Inflammatory macrophage treated with lipopolysaccharide for 4 hours (primary cell): ENCODE measurements at places on chromosomes 3 and 15.

GRCh38 chr3:14595561-14595960 lies 55.4 kb upstream of the GRIP2 start:
- no peak for DNase-seq

DNA sequence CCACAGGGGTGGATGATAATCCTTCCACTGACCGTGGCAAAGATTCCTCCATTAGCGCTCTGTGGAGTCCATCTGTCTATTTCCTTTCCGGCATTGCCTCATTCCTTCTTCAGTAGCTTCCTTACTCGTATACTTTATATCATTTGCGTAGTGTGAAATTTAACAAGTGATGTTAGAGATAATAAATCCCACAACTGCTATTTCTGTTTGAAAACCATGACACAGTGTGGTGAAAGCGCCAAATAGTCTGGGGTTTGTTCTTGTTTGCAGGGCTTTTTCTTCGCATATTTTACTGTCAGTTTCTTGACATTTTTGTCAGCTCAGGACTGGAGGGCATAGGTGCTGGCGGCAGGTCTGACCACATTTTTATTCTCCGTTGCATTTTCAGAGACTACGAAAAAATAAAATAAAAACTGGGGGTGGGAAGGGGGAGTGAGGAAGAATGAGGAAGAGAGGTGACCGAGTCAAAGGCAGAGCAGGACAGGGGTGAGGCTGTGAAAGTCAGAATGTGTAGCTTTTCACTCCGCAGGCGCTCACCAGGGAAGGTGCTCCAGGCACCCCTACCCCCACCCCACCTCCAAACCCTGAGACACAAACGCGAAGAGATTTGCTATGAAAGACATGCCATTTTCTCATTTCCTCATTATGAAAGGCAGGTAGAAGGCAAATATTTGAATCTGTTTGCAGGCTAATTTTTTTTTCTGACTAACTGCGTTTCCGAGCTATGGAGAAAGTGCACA lies 965.0 kb downstream of the MCTP2 start:
- no peak for DNase-seq

GRCh38 chr15:63054985-63055384 lies 12.4 kb downstream of the TPM1 start:
- DNase-seq, result no peak

GRCh38 chr3:154085071-154085470 lies 36.1 kb upstream of the ARHGEF26 start:
- DNase-seq, result no peak

DNA sequence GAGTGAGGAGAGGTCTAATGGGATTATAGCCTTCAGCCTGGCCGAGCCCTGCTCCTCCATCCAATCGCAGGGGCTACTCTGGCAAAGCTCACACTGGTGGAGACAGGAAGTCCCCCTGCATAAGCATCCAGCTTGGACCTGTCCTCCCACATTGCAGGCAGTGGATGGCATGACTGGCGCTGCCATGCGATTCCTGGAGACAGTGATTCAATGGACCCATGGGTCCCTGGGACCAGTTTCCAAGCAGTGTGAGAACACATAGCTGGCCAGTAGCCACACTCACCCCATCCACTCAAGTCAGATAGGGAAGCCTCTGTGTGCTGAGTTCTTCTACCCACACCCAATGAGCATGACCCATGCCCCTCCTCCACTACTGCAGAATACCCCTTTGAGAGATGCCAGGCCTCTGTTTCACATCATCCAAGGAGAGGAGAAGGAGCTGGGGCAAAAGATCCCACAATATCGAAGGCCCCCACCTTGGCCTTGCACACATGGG lies 18.1 kb upstream of the POC1A start:
- no peak for DNase-seq

DNA sequence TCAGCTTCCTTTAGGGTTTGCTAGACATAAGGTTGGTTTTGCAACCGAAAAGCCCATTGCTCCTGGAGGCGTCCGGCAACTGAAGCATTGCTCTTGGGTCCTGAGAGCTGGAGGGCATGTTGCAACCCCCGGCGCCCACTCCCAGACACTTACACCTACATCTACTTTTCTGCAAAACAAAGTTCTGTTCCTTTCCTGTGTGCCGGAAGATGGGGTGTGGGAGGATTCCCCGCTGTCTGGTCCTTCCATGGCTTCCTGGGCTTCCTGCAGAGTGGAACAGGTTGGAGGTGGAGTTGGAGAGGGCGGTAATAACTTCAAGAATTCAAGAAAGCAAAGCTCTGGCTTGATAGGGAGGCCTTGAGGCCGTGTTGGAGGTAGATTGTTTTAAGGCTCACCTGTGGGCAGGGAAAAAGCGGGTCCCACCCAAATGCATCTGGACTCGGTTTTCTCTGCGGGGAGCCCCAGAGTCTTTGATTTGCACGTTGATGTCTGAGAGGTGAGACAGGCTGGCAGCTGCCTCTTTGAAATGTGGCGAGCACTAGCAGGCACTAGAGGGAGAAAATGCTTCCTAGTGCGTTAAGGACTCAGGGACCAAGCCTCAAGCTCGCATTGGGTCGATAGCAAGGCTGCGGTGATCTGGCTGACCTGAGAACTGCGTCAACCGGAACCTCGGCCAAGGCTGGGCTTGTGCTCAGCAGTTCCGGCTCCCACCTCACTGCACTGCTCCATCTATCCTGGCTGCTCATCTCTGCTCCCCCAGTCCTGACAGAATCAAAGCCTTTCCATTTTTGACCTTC lies 39.5 kb downstream of the NR2F2 start:
- no peak for DNase-seq

DNA sequence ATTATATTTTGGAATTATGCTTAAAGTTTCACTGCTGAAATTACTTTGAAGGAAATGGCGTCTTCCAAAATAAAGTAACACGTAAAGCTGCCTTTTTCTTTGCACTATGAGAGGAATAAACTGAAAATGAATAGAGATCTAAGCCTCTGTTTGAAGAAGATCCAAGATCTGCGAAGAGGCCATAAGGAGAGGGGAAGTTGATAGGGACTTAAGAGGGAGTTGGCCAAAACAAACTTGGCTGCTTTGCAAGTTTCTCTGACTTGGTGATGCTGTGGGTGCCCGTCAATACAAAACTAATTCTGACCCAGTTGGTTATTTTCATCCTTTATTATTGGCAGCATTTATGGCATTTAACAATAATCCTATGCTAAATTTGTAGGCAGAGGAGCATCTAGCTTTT lies 190.2 kb upstream of the GBE1 start:
- no peak for DNase-seq

DNA sequence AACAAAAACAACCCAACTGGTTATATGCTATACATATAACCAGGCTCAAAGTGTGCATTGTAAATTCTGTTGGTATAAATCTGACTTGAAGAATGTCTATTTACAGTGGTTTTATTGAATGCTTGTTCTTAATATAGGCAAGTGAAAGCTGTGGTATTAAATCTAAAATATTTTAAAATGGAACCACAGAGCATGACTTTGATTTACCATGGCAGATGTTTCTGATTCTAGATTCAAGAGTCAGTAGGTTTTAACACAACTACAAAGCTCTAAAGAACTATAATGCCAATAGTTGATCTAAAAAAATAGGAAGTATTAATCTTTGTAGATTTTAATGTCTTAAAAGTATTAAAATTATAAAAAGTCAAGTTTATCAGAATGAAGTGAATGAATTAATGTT lies 141.9 kb upstream of the PLSCR5 start:
- DNase-seq, result no peak

DNA sequence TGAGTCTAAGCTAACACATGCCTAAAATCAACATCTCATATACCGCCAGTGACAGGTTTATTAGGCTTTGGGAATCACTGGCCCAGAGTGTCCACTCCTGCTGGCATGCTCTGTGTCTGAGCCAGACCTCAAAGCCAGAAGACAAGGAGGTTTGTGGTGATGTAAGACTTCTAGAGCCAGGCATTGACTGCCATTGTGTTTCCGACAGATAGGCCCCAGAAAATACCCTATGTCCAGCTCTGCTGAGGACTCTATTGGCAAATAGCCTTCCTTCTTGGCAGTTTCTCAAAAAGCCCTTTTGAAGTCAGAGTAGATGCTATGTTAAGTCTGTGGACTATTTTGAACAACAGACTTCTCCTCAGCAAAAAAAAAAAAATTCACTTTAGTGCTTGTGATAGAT lies 181.9 kb upstream of the UBE2E1 start:
- no peak for DNase-seq
